ENCODE measurements at places on chromosomes 7 and 10. TPM values are rescaled to one million over a fixed set of nuclear protein-coding genes. Genes with fewer than 3 reads are reported as not detected.
A peak's percentile ranks its signal among the peaks of the same experiment; 100 is the strongest.

The WEE2 gene
- total RNA-seq: not detected

GRCh38 chr7:47688311-47689100 is 106.6 kb upstream of the TNS3 start:
- DNase-seq: no peak

- no peak for DNase-seq
These were observed 180.3 kb upstream of the MKI67 start for GRCh38 chr10:128306535-128306934.

DNA sequence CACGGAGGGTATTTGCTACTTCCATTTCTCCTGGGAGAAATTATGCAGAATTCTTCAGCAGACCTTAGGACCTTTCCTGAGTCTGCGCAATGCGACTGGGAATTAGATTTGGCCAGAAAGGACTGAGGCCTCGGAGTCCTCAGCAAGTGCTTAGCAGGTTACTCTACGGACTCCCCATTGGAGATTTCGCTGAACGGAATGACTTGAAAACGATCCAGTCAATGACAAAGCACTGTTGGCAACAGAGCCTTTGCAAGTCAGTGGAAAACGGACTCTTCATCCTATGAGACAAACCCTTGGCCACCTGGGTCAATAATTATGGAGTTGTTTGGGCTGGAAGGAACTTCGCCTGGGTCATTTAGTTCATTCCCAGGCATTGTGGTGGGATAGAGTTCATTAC is 107.4 kb downstream of the FAM204A start:
- no peak for DNase-seq

The ZWINT gene
- 84.4 TPM for total RNA-seq

GRCh38 chr10:78420946-78421735 is 387.5 kb downstream of the RPS24 start:
- DNase-seq: peak; percentile 67

The ZNF37A gene
- total RNA-seq: 1.1 TPM

GRCh38 chr7:50771120-50772002 is 11.3 kb downstream of the GRB10 start:
- no peak for DNase-seq

The FLNC gene
- 26.9 TPM for total RNA-seq

The CCL26 gene
- total RNA-seq: 2.6 TPM

DNA sequence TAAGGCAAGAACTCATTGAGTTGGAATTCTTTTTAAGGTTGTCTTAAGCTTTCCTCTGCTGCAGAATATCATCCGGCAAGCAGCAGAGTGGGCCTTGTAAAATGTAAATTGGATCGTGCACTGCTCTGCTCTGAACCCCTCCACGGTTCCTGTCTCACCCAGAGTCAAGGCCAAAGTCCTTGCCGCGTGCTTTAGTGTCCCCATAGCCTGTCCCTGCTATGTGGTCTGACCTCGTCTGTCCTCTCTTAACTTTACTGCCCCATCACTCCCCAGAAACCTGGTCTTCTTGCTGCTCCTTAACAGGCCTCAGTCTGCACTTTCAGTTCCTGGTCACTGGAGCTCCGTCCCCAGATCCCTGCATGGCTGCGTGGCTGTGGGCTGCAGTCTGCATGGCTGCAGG is 121.6 kb upstream of the SDK1 start:
- no peak for DNase-seq

GRCh38 chr7:467856-468545 is 51.6 kb downstream of the PDGFA start:
- DNase-seq: no peak

The ADAM22 gene
- 4.8 TPM for total RNA-seq
